ENCODE measurements at places on chromosomes 16 and 17.

- DNase-seq, result no peak
These were observed 71.5 kb upstream of the GSE1 start for GRCh38 chr16:85541619-85541979.

DNA sequence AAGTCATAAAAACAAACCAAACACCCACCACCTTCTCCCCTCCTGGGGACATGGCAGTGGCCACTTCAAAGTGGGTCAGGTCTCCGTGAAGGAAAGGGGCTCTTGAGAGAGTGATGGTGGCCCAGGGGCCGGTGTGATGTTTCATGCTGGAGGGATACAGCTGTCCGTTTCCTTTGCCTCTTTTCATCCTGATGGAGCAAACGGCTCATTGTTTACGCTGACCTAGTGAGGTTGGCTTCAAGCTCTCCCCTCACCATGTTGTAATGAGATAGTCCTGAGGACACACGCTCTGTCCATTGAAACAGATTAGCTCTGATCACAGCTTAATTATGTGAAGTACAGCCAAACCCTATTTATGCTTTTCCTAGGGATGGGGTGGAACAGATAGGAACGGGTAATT, 34.2 kb downstream of the CDH13 start:
- no peak for DNase-seq

DNA sequence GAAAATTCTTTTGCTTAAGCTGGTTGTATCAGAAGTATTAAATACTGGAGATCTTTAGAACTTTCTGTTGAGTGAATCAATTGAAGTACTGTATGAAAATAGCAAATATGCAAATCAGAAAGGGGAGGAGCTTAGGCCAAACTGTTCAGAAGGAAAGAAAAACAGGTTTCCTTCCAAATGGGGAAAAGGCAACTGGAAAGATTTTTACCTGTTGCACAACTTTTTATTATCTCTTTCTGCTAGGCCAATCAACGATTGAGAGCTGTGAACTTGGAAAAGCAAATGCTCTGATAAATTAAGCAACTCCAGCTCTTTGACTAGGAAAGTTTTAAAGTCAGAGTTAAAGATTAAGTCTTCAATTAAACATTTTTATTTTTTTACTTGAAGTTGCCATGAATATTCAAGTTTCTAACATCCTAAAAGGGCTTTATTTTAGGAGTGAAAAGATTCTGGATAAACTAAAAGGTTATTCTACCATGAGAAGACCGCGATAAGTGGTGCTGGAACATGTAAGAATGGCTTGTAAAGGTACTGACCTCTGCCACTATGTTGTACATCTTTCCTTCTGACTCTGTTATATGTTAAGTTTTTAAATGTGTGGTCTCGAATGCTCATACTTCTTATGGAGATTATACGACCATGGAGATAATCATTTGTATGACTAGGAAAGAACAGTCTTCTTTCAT, 16.5 kb downstream of the DCUN1D3 start:
- no peak for DNase-seq

DNA sequence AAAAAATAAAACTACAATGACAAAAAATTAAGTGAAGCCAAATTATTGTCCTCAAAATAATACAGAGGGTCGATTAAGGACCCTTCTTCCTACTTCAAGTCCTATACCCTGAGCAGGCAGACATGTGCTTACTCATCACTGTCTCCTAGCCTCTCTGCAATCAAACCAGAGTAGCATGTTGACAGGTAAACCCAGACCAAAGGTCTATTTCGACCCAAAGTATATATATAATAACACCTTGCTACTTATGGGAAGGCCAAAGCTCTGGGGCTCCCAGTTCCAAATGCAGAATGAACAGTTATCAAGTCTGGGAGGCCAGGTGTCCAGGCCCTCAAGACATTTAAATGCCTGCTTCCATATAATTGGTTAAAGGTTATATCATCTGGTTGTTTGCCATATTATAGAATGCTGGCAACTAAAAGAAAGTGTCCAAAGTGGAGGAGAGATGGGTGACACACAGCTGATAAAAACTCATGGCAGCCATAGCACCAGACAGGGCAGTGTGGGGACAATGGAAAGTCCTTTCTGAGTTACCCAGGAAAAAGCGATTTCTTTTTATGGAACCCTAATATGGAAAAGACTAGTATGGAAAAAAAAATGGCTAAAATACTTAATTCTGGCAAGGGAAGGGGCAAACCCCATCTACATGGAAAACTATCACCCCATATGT, 53.6 kb downstream of the N4BP1 start:
- DNase-seq, result no peak

DNA sequence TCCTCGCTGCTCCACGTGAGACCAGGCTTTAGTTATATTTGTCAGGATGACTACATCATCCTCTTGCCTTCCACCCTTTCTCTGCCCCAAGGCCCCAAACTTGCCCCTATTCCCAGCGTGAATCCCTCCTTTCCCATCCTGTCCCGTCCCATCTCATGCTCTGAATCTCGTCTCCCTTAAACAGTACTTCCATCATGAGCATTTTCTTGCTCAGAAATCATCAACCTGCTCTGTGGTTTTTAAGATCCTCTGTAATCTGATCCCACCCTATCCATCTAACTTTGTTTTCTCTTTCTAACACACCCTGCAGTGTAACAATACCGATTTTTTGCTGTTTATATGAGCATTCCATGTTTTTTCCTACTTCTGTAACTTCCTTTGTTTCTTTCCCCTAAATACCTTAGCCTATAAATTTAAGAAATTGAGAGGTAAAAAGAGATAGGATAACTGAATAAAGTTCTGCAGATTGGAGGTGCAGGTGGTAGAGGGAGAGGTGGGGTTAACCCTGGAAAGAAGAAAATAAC, 39.7 kb downstream of the MRTFB start:
- no peak for DNase-seq

DNA sequence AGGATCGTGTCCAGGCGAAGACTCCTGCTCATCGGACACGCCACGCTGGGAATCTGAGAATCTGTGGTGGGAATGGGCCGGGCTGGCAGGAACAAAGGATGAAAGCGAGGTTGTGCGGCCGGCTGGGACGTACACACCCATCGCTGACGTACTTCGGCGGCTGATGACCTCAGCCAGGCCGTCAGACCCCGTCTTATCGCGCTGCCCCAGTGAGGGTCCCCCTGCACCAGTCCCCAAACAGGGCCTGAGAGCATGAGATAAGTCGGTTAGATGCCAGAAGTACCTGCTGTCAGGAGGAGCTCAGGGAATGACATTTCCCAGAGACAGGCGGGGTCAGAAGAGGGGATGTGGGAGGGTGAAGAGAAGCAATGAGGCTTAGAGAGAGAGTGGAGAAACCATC, 16.0 kb upstream of the SP6 start:
- no peak for DNase-seq
